Stimulated activated CD4-positive, alpha-beta T cell treated with anti-CD3 and anti-CD28 coated beads, TNF-alpha, amount 100 ng/mL, for 48 hours (primary cell): ENCODE measurements at places on chromosomes 1 and 21.

DNA sequence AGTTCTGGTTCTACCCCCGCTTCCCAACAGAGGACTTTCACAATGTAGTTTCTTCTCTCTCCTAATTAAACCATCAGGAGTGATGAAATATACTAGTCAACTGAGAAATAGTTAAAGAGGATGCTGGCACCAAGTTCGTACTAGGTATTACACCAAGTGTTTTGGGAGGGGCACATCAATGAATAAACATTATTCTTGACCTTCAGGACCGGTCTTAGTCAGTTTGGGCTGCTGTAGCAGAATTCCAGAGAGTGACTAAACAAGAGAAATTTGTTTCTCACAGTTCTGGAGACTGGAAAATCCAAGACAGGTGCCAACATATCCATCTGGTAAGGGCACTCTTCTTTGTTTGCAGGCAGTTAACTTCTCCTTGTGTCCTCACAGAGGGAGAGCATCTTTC, 103.8 kb downstream of the SPATA17 start:
- no peak for DNase-seq

DNA sequence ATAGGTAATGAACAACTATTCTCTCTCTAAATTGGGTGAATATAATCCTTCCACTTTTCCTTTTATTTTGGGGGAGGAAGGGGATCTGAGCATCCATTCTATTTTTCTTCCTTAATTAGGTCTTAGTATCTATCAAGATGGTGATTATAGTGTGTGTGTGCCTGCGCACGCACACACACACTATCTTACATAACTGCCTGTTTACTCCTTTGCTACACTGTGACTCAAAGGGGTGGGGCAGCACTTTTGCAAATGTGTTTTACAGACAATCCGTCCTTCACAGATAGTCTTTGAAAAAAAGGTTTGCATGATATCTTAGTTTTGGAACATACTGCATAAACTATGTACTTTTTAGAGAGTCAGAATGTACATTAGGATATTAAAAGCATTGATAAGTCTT, 191.5 kb downstream of the SDCCAG8 start:
- no peak for DNase-seq

- DNase-seq, result no peak
Measured at GRCh38 chr1:179142889-179143299, 61.0 kb downstream of the TOR3A start.

DNA sequence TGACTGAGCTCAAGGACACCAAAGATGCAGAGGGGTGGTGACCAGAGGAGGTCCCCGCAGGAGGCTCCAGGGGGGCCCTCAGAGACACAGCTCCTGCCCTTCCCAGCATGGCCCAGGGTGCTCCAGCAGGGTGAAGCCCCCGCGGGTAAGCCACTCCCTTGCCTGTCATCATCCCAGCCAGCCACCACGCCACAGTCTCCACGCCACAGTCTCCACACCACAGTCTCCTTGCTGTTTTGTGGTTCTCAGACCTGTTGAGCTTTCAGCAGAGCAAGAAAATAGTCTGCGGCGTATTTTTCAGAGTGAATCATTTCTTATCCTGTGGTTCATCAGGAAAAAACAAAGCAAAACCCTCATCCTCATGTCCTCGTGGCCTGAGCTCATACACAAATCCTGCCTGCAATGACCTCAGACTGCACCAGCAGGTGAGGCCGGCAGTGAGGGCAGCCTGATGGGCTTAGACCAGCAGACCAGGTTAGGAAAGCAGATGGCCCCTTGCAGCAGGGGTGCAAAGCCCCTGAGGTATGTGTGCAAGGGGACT, 25.7 kb upstream of the ABCG1 start:
- peak; percentile 41 for DNase-seq

DNA sequence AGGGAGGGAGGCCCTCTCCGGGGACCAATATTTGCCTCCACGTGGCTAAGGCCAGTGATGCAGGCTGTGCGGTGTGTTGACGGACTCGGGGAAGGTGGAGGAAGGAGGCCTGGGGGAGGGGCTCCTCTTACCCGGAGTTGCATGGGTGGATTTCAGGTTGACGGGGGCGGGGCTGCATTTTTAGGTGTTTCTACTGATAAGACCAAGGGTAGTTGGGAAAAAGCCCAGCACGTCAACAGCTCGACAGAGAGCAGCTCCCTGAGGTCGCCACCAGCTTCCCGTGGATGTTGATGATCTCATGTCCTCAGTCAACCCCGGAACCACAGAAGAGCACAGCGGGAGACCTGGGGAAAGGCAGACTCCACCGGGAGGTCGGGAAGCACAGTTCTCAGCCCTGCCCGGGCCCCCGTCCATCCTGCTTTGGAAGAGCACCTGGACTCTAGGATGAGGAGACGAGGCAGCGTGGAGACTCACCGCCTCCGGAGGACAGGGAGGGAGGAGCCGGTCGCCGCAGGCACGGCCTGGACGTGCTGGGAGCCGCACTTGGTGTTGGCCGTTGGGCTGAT, 32.9 kb upstream of the COL6A1 start:
- DNase-seq, result no peak

DNA sequence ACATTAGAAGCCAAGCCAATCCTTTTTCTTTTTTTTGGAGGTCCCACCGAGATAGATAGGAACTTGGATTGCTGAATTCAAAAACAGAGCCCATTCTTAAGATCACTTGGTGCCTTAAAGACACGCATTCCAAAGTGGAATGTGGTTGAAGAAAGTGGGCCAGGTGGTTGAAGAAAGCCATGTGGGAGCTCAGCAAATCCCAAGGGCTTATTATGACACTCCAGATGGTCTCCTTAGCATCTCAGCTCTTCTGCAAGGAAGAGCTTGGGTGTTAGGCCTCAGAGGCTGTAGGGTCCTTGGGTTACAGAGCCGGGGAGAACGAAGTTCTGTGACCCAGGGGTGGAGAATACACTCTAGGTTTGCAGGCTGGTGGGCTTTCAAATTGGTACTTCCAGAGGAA, 13.5 kb downstream of the TOR3A start:
- DNase-seq, result no peak

GRCh38 chr1:102595106-102595505, 513.2 kb downstream of the COL11A1 start:
- no peak for DNase-seq

- DNase-seq, result no peak
Measured at GRCh38 chr21:9008636-9009035, 1512.7 kb upstream of the TPTE start.

- DNase-seq, result no peak
Measured at GRCh38 chr1:84253891-84254290, 47.6 kb upstream of the SAMD13 start.

DNA sequence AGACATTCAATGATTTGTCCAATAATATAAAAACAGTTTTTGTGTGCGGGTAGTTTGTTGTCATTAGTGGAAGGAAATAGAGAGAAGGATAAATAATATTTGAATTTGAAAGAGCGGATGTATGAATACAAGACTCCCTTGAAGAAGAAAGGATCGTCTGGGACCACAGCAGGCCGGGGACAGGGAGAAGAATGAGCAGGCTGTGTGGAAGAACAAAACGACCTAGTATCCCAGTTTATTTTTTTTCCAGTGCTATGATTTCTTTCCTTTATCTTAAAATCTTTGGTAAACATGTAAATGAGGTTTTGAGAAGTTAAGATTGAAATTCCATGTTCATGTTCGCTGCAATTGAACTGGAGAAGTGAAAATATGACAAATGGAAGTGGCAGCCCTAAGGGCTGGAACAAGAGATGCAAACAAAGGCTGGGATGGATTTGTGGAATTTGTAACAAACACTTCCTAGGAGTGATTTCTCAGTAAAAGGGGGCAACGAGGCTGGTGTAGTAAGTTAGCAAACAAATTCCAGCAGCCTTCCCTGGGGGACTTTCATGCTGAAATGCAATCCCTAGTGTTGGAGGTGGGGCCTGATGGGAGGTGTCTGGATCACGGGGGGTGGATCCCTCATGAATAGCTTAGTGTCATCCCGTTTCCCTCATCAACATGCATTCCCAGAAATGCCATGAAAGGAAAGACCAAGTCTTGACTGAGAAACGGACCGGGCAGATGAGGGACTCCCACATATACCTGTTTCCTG, 10.2 kb upstream of the IFI16 start:
- DNase-seq, result no peak

GRCh38 chr1:85502171-85502570, 37.2 kb upstream of the DDAH1 start:
- no peak for DNase-seq

GRCh38 chr1:20726118-20726911, 6.2 kb downstream of the SH2D5 start:
- no peak for DNase-seq

DNA sequence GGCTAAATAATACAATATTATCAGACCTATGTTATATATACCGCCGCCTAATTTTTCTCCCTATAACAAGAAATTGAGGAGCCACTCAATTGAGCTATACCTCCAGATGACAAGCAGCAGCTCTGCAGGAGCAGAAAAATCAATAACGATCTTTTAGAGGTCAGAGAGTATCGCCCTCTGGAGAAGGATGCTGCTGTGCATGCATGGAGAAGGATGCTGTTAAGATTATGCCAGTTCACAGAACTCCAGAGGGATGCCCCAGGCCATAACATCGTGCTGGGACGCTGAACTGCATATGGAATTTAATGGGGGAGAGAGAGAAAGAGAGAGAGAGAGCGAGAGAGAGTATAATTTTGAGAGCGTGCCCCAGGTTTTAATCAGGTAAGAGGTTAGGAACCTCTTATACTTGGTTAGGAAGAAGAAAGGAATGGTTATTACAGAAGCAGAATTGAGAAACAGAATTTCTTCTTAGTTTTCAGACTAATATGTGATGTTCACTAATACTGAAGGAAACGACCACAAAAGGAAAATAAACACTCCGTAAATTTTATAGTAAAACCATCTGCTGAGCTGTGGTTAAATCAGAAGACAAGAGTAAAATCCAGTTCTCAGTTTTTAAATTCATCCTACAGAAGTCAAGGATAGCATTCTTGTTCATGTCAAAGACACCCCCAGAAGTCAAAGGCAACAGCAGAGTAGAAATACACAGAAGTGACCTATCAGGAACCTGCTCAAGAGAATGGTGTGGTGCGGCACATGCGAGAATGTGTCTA, 111.1 kb downstream of the SMYD2 start:
- DNase-seq, result no peak

DNA sequence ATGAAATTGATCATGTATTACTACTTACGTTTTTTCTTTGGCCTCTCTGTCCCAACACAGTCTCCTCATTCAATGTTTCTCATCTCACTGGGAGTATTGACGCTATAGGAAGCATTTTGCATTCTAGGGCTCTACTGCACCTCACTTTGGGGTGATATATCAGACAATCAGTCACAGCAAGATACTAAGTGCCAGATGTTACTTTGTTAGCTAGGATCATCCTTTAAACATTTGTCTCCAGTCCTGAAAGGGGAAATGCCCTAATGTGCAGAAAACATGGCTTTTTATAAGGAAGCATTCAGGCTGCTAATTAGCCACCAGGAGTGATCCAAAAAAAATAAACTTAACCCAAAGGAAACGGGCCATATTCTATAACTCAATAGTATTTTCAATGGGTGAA, 409.1 kb downstream of the RWDD3 start:
- DNase-seq, result no peak

GRCh38 chr1:153611356-153611755, 1.6 kb downstream of the S100A16 start:
- no peak for DNase-seq

DNA sequence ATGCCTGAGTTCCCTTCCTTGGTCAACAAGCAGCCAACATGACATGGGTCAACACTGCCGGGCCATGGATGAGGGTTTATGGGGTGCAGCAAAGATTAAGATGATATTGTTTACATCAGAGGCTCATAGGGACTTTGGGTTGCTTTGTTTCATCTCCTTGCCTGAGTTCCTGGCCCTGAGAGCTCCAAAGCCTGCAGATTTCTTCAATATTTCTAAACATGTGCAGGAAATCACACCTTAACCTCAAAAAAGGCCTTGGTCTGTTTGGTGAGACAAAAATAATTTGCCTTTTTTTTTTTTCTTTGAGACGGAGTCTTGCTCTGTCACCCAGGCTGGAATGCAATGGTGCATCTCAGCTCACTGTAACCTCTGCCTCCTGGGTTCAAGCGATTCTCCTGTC, 876 bp downstream of the SLAMF8 start:
- DNase-seq, result no peak

DNA sequence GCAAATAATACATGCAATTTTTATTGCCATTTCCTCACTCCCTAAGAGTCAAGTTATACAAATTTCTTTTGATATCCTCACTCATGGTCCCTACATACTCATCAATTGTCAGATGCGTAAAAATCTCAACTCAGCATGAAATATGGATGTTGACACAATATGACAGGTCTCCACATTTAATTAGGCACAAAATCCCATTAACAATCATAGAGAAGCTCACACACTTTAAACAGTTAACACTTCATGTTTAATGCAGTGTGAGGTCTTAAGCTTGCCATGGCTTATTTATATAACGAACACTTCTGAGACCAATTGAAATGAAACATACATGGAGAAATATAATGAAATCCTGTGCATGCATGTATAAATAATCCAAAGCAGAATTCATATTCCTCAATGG, 58.6 kb downstream of the GREM2 start:
- DNase-seq, result no peak

- no peak for DNase-seq
Measured at GRCh38 chr1:6280761-6281451, 20.0 kb upstream of the GPR153 start.

GRCh38 chr1:58123051-58123450, 423.5 kb downstream of the OMA1 start:
- DNase-seq, result no peak

GRCh38 chr1:204503913-204504519, 9.4 kb upstream of the PIK3C2B start:
- DNase-seq, result no peak

DNA sequence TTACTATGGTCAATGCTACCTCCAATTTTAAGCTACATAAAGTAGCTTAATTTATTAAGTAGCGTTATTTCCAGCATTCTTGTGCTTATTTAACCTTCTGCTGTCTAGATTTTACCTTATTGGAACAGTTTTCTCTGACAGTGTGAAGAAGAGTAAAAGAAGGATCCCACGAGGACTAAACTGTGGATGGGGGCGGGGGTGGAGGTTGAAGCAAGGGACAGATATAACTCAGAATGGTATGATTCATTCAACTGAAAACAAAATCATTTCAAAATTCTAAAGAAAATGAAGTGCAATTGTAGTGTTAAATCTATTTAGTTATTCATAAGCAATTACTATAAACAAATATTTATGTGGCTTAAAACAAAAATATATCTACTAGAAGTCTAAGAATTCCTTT, 11.5 kb upstream of the VAV3 start:
- no peak for DNase-seq

DNA sequence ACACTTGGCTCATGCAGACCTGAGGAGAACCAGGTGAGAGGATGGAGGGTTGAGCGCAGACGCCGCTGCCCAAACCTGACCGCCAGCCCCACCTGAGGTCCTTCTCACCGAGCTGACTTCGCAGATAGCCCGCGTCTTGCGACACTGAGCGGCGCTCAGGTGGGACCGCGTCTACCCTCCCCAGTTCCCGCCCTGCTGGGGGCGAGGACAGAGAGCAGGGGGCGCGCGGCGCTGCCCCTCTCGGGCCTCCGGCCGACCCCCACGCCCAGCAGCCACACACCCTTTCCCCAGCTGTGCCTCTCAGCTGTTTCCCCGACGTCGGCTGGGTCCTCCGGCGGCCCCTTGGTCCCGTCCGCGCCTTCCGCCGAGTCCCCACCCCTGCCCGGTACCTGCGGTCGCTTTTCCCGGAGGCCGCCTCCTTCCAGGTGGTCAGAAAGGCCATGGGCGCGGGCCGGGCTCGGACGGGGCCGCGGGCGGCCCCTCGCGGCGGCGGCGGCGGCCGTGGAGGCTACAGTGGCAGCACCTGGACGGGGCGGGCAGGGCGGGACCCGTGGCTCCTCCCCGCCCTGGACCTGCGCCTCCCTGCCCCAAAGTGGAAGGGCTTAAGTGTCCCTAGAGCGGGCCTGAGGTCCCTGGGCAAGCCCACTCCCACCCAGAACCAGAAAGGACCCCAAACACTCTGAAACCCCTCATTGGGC, 14.4 kb upstream of the TTC39A start:
- no peak for DNase-seq
